ENCODE measurements at places on chromosomes 16 and 17.

- no peak for ATAC-seq
Observed at GRCh38 chr16:22264786-22265185, 32.4 kb upstream of the POLR3E start.

GRCh38 chr16:80250381-80250780 is 290.4 kb upstream of the DYNLRB2 start:
- no peak for ATAC-seq

DNA sequence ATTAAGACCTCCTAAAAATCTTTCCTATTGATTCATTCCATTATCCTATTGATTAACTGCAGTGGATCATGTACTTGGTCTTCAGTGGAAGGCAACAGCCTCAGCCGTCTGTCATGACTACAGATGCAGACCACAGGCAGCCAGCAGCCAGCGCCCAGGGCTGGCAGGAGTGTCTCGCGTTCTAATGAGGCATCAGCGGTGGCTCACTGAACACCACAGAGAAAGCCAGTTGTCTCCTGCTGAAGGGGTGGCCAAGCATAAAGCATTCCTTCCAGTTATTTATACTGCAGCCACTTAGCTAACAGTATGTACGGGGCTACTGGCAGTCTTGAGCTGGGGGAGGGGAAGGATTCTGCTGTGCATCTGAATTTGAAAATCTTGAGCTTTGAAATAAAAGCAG is 214.3 kb downstream of the IRX3 start:
- no peak for ATAC-seq

DNA sequence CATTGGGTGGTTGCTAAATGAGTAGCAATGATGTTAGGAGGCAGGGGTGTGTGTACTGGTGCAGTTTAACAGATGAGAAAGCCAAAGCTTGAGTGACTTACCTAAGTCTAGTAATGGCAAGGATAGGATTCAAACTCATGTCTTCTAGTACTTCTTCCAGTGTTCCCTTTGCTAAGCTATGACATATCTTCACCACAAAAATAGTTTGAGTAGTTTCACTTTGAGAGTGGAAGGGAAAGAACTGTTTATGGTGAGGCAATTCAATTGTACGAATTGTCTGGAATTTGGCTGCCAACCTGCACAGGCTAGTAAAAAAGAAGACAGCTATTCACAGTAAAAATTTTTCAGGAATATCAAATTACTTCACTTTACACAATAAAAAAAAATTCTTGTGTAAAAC is 138.0 kb downstream of the NLK start:
- no peak for ATAC-seq

DNA sequence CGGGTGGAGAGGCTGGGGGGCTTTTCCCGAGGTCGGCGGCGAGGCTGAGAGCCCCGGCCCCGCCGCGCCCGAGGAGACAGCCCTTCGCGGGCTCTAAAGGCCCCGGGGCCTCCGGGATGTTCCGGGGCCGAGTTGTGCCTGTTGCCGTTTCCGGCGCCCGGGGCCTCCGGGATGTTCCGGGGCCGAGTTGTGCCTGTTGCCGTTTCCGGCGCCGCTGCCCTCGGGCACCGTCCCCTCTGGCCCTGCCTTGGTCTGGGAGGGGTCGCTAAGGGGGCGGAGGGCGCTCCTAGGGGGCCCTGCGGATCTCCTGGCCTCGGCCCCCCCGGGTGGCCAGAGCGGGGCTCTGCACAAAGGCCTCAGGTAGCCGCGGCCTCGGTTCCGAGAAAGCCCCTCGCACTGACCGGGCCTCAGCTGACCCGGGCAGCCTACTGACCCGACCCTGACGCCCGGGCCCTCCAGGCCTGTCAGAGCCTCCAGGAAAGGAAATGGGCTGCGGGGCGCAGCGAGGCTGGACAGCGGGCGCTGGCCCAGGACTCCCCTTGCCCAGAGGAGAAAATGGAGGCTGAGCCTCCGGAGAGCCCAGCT is 24.2 kb downstream of the ACTG1 start:
- no peak for ATAC-seq
